Stimulated activated CD4-positive, alpha-beta T cell treated with anti-CD3 and anti-CD28 coated beads, Interleukin-1b, Interleukin-23, amount 100 ng/mL, for 4 hours (primary cell): ENCODE measurements at places on chromosomes 3 and 15.

DNA sequence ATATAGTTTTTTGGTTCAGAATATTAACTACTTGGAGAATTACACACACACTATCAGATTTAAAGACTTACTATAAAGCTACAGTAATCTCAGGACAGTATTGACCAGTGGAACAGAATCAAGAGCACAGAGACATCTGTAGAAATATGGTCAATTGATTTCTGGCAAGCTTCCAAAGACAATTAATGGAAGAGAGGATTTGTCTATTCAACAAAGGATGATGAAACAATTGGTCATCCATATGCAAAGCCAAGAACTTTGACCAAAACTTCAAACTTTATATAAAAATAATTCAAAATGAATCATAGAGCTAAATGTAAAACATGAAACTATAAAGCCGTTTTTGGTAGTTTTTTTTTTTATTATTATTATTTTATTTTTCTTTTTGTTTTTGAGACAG, 29.8 kb upstream of the MB21D2 start:
- no peak for DNase-seq

GRCh38 chr3:88005066-88005465, 53.7 kb downstream of the CGGBP1 start:
- no peak for DNase-seq

GRCh38 chr3:33537133-33537532, 96.9 kb upstream of the UBP1 start:
- no peak for DNase-seq

DNA sequence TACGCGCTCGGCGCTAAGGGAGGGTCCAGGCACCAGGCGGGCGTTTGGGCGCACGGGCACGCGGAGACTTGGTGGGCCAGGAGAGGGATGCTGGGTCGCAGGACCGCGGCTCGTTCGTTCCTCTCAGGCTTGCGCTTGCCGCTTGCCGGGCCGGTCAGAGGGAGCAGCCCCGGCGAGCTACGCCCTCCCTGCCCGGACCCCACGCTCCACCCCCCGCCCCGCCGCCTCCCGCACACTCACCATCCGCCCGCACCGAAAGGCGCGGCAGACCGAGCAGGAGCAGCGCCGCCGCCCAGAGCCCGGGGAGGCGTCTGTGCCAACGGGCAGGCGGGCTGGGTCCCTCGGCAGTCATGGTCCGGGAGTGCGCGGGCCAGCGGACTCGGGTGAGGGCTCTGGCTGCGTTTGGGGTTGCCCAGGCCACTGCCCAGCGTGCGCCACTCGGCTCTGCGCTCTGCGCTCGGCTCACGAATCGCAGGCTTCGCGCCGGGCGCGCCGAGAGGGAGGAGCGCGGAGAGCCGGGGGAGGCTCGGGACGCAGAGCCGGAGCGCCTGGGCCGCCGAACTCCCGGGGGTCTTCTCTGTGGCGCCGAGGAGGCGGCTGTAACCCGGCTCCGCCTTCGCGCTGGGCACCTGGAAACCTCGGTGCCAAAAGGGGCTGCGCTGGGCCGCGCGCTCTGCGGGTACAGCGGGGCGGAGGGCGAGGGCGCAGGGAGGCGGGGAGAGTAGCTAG, at the start of gene SUSD5:
TSS of gene SUSD5 (minus strand) at position 365 of the 729 bp plus-strand sequence. CDS start at position 352, 13 bp downstream.
- DNase-seq, result no peak

DNA sequence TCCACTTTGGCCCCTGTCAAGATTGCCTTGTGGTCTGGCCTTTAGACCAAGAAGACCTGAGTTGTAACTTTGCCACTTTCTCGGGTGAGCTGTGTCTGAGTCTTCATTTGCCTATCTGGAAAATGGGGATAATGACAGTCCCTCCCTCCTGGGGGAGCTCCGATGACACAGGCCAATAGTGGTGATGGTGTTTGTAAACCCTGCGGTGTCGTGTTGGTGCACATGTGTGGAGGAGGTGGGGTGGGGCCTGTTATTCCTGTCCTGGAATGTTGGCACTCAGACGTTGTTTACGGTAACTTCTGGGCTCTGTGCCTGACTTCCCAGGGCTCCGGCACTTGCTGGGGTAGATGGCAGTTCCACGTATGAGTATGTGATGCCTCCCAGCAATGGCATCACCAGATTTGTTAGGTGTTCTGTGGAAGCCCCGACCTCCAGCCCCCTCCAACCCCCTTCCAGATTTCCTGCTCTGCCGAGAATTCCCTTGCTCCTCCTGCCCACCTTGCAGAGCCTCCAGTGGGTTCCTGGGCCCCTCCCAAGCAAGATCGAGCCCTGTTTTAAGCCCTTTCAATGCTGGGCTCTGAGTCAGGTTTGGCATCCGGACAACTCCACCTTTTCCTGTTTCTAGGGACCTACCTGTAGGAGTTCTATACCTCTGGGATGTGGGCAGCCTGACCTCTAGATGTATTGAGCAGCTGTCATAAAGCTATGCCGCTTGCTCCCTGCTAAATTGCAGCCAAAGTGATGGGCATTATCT, 31.4 kb downstream of the HRH1 start:
- DNase-seq, result no peak

- no peak for DNase-seq
These were observed 13.3 kb upstream of the SRPRB start for GRCh38 chr3:133792171-133792763.
